ENCODE measurements at places on chromosomes 6 and 20.
A peak's percentile ranks its signal among the peaks of the same experiment; 100 is the strongest.

GRCh38 chr6:142830116-142830710, 114.8 kb downstream of the HIVEP2 start:
- DNase-seq = no peak

GRCh38 chr6:41489120-41489851, 56.9 kb upstream of the FOXP4 start:
- DNase-seq = no peak

DNA sequence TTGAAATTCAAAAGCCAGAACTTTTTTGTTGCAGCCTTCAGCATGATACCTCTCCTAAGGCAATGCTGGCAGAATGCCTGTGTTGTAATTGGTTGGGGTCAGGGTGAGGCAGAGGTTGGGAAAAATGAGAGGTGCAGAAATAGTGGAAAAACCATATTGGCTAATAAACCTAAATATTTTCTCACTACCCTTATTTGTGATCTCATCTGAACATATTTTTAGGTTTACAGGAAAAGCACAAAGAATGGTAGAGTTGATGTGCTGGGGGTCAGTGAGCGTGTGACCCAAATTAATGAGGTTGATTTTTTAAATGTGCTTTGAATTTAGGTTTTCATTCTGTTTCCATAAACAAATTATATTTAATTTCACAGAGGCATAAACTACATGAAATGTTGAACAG, 437.3 kb downstream of the HDGFL1 start:
- DNase-seq = no peak

- no peak for DNase-seq
These were observed 26.7 kb downstream of the ZNF337 start for GRCh38 chr20:25669826-25670422.

DNA sequence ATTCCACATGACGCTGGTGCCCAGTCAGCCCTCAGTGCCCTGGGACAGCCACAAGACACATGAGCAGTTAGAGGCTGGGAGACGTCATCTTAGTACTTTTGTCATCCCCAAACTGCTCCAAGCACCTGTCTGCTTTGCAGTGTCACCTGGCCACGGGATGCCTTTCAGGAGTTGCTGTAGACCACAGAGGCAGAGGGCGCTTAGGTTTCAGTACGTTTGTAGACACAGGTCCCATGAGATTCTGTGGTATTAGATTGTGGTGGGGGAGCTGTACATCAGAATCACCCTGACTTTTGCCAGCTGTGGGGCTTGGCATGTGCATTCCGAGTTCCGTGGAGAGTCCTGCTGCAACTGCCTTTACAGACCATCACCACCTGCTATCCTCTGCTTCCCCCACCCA, 16.7 kb downstream of the MAVS start:
- DNase-seq = no peak

DNA sequence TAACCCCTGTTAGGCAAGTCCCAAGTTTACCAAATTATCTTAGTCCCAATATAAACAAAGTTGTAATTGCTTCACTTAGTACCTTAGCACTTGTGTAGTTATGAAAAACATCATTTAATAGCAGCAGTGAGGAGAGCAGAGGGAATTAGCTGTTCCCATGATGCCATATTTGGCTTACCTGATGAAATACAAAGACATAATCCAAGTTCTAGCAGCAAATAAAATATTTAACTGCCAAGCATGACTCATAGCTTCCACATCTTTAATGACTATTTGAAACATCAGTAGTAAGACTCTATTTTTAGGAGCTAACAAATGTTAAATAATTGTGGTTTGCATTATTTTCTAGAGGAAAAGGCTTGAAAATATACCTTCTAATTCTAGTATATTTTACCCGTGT, 94.0 kb upstream of the MCHR2 start:
- no peak for DNase-seq

DNA sequence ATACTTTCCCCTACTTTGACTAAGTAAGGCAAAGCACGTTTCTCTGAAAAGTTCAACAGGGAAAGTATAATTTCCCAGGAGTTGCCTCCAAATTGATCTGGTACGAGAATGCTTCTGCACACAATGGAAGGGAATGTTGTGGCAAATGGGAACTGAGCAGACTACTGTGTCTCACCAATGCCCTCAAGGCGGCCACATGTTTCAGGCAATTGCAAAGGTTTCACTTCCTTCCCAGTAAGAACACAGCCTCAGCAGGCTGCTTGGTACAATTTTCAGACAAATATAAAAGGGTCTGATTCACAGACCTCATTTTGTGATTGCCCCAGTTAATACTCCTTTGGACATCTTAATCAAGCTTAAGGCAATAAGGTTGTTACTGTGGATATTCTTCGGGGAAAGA, 71.2 kb downstream of the KIAA0319 start:
- no peak for DNase-seq

- DNase-seq = no peak
These were observed 82.5 kb upstream of the ZNFX1 start for GRCh38 chr20:49360242-49360968.

- DNase-seq = no peak
These were observed 104.7 kb downstream of the OPRM1 start for GRCh38 chr6:154143753-154144152.

DNA sequence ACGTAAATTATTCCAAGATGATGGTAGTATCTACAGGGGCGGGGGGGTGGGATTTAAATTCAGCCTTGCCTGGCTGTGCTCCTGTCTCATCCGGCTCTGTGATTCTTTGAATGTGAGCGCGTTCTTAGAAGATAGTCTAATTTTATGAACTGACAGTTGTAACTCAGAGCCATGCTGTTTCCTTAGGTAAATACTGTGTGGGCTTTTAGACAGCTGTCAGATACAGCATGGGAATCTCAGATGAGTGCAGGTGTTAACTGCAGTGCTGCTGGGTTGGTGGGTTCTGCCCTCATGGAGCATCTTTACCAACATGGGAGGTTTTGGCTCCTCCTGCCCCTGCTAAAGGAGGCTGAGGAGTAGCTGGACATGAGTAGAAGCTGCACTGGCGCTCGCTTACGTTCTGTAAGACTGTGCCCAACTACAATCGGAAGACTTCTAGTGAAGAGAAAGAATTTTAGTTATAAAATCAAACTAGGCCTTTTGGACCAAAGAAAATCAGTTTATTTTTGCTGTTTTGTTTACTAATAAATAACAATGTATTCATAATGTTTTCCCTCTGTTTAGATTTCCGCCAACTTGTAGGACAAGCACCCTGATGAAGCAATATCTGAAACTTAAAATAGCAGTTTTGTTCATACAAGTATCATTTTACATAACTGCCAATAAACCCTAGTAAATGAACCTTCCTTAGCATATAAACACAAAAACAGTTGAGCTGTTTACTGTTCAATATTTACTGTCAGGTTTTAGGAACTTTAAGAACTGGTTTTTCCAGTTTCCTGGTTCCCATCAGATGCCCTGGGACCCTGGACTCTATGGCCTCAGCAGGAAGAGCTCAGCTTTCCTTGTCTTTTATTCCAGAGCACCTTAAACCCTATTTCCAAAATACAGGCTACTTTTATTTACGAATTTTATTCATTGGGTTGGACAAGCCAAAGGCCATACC, 66.1 kb downstream of the FAM120B start:
- no peak for DNase-seq

GRCh38 chr6:116536216-116536621, 9.3 kb downstream of the TRAPPC3L start:
- peak; percentile 21 for DNase-seq

DNA sequence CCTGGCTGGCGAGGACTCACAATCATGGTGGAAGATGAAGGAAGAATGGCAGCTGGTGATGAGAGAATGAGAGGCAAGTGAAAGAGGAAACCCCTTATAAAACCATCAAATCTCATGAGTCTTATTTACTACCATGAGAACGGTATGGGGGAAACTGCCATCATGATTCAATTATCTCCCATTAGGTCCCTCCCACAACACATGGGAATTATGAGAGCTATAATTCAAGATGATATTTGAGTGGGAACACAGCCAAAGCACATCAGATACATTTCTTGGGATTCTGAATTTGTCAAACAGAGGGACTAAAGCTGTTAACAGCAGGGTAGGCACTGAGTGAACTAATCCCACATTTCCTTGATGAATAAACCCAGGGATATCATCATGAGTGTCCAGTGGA, 116.2 kb upstream of the PLCB4 start:
- DNase-seq = no peak

- no peak for DNase-seq
These were observed 12.5 kb downstream of the CRYBG1 start for GRCh38 chr6:106372838-106373501.

DNA sequence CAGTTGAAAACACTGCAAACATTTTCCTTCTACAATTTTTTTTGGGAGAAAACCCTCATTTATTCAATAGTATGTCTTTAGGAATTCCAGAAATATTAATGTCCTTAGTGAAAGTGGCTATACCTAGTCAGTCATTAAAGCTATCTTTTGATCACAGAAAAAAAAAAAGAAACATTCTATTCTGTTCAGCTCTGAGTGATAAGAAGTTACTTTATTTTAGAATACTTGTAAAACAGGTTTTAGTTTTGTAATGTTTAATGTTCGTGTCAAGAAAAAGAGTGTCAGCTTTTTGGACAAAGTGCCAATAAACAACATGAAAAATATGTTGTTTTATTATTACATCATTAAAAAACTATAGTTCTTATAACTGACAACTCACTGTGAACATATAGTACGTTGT, 240.4 kb downstream of the OGFRL1 start:
- DNase-seq = no peak

DNA sequence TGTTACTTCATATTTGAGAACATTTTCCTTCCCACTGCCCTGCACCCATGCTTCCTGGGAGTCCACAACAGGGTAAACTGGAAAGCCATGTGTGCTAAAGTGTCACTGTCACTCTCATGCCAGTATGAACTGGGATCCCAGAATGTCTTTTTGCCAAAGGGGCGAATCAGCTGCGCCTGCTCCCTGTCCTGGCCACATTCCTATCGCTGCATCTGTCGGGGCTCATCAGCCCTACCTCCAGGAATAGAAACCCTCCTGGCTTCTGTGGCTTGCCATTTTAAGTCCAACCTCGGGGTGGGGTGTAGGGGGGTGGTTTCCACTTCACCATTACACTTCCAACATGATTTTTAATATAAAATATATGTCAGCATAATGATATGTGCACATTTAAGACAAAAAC, 933 bp downstream of the KLHL31 start:
- DNase-seq = no peak

DNA sequence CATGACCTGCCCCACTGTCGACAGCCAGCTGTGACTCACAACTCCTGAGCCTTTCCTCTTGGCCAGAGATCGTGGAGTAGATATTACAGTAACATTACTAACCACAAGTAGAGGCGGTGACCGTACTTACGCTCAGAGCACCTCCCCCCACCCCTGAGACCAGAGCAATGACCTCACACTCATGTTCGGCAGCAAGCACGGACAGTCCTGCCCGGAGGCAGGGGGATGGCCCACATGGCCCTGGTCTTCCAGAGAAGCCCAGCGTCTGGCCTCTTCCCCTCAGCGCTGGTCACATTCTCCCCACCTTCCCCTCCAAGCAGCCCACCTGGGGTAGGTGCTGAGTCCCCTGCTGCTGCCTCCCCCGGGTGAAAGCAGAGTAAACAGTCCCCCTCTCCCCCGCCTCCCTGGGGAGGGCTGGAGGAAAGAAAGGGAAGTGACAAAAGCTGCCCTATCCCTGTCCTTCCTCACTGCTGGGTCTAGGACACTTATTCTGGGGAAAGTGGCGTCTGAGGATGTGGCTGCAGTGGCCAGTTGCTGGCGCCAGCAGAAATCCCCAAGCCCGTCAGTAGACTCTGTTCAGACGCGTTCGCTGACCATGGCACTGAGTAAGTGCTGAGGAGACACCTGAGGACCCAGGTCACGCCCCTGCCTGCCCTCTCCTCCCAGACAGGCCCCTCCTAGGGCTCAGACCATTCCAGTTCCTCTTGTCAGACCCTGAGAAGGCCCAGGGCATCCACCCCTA, 68.5 kb downstream of the MRPL14 start:
- no peak for DNase-seq

GRCh38 chr6:43788301-43788700, 18.3 kb downstream of the VEGFA start:
- no peak for DNase-seq

- DNase-seq = no peak
These were observed 4.9 kb downstream of the TLDC2 start for GRCh38 chr20:36880741-36881250.

DNA sequence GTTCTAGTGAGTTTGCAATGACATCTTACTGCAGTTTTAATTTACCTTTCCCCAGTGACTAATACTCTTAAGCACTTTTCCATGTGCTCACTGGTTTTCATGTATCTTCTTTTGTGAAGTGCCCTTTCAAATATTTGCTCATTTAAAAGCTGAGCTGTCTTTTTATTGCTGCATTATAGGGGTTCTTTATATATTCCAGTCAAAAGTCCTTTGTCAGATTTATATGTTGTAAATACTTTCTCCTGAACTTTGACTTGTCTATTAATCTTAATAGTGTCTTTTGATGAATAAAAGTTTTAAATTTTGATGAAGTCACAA, 50.2 kb upstream of the ELOVL5 start:
- DNase-seq = no peak

DNA sequence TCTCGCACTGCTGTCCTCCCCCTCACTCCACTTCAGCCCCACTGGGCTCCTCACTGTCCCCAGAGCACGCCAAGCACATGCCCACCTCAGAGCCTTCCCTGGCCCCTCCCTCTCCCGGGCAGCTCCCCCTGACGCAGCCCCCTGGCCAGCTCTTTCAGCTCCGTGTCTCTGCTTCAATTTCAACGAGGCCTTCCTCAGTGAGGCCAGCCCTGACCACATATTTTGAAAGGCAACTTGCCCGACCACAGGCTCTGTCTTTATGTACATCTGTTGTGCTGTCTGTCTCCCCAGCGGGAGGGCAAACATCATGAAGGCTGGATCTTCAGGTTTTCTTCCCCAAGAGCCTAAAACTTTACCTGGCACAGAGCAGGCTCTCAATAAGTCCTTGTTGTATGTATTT, 44.6 kb downstream of the JPH2 start:
- DNase-seq = no peak

DNA sequence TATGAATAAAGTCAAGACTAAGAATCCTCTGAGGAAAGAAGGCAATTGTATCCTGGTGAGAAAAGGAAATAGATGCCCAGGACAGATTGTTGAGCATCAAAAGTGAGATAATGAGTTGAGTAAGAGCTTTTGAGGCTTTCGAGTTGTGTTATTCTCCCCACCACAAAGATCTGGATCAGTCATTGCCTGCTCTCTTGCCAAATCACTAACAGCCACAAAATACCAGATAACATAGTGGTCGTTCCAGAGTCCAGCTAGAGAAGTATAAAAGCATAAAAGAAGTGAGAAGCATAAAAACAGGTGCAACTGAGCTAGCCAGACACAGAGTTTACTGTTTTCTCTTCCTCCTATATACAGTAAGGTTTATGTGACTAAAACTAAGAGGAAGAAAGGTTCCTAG, 4.9 kb downstream of the SPINT4 start:
- no peak for DNase-seq

GRCh38 chr6:84685983-84686584, 78.3 kb downstream of the TBX18 start:
- no peak for DNase-seq

- peak; percentile 72 for DNase-seq
These were observed 20.2 kb downstream of the LEMD2 start for GRCh38 chr6:33768644-33769120.
